AML-193 (cell line): ENCODE measurements at places on chromosomes 3 and 15.
A peak's percentile ranks its signal among the peaks of the same experiment; 100 is the strongest.

GRCh38 chr3:2661078-2661477, 449.1 kb downstream of the IL5RA start:
- DNase-seq: no peak

DNA sequence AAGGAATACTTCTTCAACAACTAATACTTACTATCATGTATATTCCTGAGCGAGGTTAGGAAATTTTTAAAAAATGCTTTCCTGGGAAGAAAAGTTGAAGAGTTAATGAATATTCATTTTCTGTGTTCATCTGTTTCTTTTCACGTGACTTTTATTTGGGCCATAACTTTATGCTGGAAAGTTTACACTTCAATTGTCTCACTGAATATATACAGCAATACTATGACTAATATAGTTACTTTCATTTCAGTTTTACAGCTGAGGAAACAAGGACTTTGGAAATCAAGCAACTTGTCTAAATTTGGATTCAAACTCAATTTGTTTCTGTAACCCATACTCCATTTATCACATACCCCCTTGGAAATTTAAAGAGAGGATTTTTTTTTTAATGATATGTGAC, 894.2 kb downstream of the ROBO1 start:
- DNase-seq: no peak

DNA sequence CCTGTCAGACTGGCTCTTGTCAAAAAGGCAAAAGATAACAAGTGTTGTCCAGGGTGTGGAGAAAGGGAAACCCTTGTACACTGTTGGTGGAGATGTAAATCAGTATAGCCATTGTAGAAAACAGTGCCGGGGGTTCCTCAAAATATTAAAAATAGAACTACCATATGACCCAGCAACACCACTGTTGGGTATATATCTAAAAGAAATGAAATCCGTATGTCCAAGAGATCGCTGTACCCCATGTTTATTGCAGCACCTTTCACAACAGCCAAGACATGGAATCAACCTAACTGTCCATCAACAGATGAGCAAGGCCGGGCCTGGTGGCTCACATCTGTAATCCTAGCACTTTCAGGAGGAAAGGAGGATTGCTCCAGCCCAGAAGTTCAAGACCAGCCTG, 6.2 kb downstream of the CYFIP1 start:
- DNase-seq: no peak

- DNase-seq: no peak
Measured at GRCh38 chr3:186511245-186511644, 32.9 kb downstream of the CRYGS start.

GRCh38 chr3:191282251-191283185, 46.7 kb upstream of the CCDC50 start:
- no peak for DNase-seq

DNA sequence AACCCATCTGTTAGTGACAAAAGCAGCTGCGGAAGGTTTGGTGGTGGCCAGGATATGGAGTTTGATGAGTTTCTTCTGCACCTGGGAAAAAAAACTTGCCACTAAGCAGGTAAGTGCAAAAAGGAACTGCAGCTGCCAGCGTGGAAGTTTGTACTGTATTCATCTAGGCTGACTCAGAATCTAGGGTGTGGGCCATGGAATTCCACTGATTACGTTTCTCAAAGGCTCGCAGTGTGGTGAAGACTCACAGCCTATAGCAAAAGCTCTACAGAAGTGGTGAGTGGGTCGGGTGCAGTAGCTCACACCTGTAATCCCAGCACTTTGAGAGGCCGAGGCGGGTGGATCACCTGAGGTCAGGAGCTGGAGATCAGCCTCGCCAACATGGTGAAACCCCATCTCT, 334.6 kb upstream of the GRM7 start:
- DNase-seq: no peak

DNA sequence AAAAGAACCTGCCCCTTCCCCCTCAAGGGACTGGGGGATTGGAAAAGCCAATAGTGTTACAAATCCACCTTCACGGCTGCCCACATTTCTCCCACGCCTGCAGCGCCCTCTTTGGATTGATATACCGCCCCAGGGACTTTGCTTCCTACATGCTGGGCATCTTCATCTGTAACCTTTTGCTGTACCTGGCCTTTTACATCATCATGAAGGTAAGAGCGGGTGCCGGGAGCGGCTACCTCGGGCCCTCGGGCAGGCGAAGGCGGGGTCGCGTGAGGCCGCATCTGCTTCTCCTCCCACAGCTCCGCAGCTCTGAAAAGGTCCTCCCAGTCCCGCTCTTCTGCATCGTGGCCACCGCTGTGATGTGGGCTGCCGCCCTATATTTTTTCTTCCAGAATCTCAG, 73.1 kb downstream of the USF3 start:
- DNase-seq: peak; percentile 8

DNA sequence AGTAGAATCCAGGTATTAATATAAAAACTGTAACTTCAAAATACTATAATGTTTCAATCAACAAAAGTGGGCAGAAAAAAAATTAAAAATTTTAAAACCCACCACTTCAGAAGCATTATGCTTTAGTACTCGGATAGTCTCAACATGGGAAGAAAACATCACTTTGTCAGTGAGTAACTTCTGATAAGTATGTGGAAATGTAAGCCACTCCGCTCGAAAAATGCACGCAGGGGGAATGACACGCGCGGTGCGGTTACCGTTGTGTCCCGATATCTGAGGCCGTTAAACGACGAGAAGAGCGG, 656 bp downstream of the NGLY1 start:
- DNase-seq: no peak

GRCh38 chr15:88621789-88622604, 857 bp downstream of the AEN start:
- peak; percentile 20 for DNase-seq

DNA sequence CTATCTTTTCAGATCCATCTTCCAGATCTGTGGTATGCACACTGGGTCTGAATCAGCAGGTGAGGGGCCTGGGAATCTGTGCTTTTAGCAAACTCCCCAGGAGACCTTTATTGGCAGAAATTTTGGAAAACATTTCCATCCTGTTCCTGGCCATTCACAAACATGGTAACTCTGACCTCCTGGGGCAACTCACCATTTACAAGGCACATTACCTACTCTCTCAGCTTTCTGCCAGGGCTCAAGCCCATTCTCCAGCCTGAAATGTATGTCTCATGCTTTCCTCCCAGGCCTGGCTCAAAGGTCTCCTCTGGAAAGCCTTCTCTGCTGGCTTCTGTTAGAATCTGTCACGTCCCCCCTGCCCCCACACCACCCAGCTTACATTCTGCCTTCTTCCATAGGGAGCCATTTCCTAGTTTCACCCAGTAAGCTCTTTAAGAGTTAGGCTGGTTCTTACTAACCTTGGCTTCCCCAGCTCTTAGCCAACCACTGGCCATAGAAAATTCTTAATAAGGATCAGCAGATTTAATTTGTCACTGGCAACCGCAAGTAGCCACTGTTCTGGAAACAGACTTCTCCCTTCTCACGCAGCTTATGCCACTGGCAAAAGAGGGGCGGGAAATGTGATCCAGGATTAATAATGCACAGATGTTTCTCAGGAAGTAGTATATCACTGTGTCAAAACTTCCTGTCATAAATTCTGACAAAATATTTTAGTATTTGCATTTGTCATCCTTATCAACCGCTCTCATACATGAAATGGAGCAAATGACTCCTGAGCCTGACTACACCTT, 55.0 kb downstream of the RORA start:
- no peak for DNase-seq

DNA sequence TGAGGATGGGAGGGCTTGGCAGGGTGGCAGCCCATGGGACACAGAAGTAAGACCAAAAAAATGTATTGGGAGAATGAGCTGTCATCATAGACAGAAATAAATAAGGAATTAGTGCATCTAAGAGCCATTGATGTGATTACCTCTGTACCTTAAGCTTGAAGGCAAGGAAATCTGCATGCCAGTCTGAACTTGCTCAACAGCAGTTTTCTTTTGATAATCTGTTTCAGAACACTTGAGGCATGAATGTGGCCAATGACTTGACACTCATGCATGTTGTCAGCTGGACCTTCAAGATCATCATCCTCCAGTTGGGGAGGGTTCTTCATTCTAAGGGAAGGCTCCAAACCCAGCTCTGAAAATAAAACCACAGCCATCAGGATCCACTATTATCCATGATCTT, 148.5 kb downstream of the DCLK3 start:
- DNase-seq: no peak

- DNase-seq: peak; percentile 91
Measured at GRCh38 chr15:96066852-96067495, 263.5 kb upstream of the NR2F2 start.
